ENCODE measurements at places on chromosomes 1 and 21. TPM values are rescaled to one million over a fixed set of nuclear protein-coding genes. Genes with fewer than 3 reads are reported as not detected.

The PKP1 gene
- not detected for total RNA-seq

The SRGAP2C gene
- 52.6 TPM for total RNA-seq

The CACYBP gene
- 369 TPM for total RNA-seq

The ZMYND12 gene
- total RNA-seq = not detected

The OR2T27 gene
- total RNA-seq = not detected

- no peak overlapping the region for H3K27ac ChIP-seq
- no peak for DNase-seq
- no peak overlapping the region for H3K4me3 ChIP-seq
- no peaks in the 10 kb centered on the region for H3K4me1 ChIP-seq
- H3K36me3 ChIP-seq = no peaks in the 10 kb centered on the region
These were observed 109.4 kb downstream of the UCHL5 start for GRCh38 chr1:192949783-192950182.

DNA sequence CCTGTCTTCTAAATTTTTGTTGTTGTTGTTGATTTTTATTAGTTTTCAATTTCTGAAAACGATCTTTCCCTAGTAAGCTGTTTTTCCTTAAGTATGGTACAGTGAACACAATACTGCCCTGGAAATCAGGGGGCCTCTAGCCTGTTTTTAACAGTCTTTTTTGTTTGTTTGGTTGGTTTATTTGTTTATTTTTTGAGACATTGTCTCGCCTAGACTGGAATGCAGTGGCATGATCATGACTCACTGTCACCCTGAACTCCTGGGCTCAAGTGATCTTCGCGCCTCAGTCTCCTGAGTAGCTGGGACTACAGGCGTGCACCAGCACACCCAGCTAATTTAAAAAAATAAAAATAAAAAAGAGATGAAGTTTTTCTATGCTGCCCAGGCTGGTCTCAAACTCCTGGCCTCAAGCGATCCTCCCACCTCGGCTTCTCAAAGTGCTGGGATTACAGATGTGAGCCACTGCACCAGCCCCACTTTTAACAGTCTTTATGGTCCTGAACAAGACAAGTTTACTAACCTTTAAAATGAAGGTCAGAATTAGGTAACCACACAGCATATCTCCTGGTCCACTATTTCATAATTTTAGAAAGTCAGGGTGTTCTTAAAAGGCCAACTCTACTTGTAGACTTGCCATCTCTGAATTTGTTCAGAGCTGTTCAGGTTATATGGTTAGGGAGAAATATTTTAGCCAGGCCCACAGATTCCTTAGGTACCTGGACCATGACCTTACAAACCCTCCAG lies 35.4 kb downstream of the TBCE start:
- no peaks in the 10 kb centered on the region for H3K4me1 ChIP-seq
- H3K36me3 ChIP-seq = peaks cover 6% of the 10 kb centered on the region
- no peak overlapping the region for H3K27ac ChIP-seq
- no peaks in the 10 kb centered on the region for H3K27me3 ChIP-seq

DNA sequence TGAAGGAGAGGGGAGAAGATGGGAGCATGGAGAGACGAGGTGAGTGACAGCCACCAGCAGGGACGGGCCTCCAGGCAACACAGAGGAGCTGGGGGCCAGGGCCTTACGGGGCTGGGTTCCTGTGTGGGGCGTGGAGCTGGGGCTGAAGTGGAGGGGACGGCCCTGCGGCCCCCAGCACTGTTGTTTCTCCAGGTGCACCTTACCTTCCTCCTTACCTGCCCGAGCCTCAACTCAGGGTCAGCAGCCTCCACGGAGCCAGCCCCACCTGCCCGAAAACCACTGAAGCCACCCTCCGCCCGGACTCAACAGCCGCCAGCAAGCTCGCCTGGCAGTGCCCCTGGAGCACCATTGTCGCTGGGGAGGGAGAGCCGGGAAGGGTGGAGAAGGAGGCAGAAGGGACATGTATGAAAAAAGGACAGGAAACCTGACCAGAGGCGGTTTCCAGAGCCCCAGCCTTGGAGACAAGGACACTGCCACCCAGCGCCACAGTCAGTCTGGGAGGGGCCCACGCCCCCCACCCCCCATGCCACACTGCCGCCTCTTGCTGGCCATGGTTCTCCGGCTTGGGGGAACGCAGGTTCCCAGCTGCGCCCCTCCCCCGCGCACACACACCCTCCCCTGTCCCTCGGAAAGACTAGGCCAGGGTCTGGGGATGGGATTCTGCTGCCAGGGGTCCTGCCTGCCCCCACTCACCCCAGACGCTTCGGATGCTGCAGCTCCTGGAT lies 10.6 kb downstream of the PLA2G2F start:
- H3K4me3 ChIP-seq = no peak overlapping the region
- peaks cover 14% of the 10 kb centered on the region for H3K4me1 ChIP-seq
- no peak for DNase-seq
- no peaks in the 10 kb centered on the region for H3K27me3 ChIP-seq
- H3K27ac ChIP-seq = no peak overlapping the region
- no peaks in the 10 kb centered on the region for H3K36me3 ChIP-seq

GRCh38 chr1:19015476-19015875 lies 59.0 kb upstream of the IFFO2 start:
- no peak for DNase-seq
- H3K36me3 ChIP-seq = no peaks in the 10 kb centered on the region
- H3K4me1 ChIP-seq = peaks cover 17% of the 10 kb centered on the region

DNA sequence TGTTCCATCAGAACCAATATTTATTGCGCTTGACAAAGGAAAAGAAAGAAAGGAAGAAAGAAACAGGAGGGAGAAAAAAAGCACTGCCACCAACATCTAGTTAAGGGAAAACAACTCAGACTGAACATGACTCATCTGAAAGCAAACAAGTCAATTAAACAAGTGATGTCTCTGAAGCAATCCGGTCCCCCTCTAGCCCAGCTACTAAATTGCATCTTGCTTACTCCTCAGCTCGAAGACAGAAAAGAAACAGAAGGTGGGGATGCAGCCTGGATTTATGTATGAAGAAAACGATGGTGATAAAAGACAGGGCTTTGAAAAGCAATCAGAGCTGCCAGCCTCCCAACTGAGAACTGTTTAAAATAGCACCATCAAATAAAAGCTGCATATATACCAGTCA lies 188.2 kb downstream of the OMA1 start:
- H3K4me3 ChIP-seq = no peak overlapping the region
- H3K36me3 ChIP-seq = no peaks in the 10 kb centered on the region
- H3K27ac ChIP-seq = no peak overlapping the region
